Kasumi-1 (cell line): ENCODE measurements at places on chromosomes 1 and 21.

GRCh38 chr1:220031287-220031686 lies 15.0 kb downstream of the EPRS1 start:
- no peak for DNase-seq

DNA sequence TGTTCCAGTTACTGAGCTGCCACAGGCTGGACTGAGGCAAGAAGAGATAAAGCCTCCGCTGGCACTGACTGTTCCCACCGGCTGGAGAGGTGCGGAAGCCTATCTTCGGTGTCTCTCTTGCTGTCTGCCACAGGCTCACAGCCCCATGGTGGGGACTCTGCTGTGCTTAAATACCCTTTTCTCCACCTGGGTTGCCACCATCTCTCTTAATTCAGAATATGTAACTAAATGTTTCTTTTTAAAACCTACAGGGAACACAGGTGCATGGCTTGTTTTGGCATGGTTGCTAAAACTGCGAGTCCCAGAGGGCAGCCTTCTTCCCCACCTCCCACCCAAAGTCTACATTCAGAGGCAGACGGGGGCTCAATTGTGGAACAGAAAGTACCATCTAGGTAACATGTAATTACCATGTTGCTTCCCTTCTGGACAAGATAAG lies 8.1 kb upstream of the LBR start:
- DNase-seq: no peak

DNA sequence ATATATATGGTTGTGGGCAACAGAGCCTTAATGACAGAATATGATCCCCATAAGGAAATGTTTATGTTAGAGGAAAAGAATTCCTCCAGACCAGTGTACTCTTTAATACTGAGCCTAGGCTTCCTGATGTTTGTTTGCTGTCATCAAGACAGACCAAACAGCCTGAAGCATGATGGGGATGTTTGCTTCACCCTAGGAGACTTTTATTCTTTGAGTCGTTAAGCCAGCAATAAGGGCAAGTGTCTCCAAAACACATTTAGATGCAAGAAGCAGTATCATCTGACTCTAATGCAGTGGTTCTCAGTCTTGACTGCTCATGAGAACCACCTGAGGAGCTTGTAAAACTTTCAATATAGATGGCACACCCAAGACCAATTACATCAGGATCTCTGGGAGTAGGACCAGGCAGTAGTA lies 33.1 kb downstream of the UBE2U start:
- DNase-seq: no peak

GRCh38 chr1:23967871-23968270 lies 8.2 kb downstream of the PNRC2 start:
- no peak for DNase-seq

GRCh38 chr1:200161801-200162200 lies 134.3 kb downstream of the NR5A2 start:
- no peak for DNase-seq

DNA sequence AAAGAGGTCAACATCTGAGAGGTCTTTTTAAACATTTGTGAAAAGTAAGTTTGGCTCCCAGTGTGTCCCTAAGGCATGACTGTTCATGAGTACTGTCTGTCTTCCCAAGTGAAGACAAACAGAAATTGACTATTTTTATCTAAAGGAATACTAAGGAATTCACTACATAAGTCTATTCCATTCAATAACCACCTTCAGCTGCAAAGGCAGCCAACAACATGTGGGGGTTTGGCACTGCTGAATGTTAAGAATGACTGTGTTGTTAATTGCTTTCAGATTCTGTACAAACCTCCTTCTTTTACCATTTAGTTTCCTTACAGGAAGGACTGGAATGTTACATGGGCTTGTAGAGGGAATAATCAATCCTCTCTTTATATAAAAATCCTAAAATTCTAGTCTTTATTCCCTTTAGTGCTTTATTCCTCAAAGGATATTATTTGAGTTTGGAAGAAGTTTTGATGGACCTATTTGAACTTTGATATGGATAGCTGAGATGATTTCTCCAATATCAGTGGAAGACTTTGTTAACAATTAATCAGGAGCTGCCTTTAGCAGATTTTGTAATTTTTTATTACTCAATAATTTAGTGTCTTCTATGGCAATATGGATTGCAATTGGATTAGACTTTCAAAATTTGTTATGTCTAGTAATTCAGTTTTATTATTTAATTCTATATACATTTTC lies 201.7 kb upstream of the CHRM3 start:
- no peak for DNase-seq

DNA sequence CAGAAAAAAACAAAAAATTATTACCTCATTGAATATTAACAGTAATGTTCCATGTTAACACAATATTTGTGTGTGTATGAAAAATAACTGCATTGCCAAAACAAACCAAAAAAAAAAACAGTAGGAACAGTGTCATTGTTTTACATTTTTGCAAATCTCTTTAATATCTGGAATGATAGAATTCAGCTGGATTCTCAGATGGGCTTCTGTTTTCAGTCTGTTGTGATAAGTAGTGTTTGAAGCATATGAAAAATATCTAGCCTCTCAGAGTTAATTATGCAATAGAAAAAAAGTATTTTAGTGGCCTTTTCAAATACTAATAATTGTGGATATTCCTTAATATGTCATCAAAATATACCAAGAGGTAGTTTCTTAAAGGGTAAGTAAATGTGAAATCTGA lies 52.9 kb upstream of the RWDD3 start:
- no peak for DNase-seq

GRCh38 chr21:33109574-33110339 lies 39.8 kb downstream of the OLIG1 start:
- peak; percentile 16 for DNase-seq

DNA sequence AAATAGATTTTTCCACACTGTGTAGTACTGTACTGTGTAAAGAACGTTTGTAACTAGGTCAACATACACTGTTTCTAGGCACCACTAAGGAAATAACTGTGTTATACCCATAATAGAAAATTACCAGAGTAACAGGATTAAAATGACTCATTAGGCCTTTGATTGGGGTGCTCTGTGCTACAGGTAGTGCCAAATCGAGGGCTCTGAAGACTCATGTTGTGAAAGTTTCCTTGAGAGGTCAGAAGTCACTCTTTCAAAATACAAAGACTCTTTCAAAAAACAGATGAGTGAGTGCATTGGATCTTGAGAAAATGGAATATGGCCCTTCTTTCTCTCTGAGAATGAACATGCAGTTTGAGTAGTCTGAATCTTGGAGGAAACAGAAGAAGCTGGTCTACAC lies 143.0 kb downstream of the MRPL39 start:
- DNase-seq: no peak
